ENCODE measurements at places on chromosomes 3 and 15.

GRCh38 chr15:64681424-64682024 lies 93.9 kb downstream of the RBPMS2 start:
- no peak overlapping the region for H3K4me3 ChIP-seq
- H3K4me1 ChIP-seq: no peaks in the 10 kb centered on the region
- no peak for DNase-seq
- H3K36me3 ChIP-seq: peaks cover 71% of the 10 kb centered on the region

GRCh38 chr3:129278966-129279906 lies 566 bp downstream of the HMCES start:
- DNase-seq: peak; percentile 68
- peak overlapping the region; percentile 93 for H3K27ac ChIP-seq
- peaks cover 28% of the 10 kb centered on the region for H3K36me3 ChIP-seq

DNA sequence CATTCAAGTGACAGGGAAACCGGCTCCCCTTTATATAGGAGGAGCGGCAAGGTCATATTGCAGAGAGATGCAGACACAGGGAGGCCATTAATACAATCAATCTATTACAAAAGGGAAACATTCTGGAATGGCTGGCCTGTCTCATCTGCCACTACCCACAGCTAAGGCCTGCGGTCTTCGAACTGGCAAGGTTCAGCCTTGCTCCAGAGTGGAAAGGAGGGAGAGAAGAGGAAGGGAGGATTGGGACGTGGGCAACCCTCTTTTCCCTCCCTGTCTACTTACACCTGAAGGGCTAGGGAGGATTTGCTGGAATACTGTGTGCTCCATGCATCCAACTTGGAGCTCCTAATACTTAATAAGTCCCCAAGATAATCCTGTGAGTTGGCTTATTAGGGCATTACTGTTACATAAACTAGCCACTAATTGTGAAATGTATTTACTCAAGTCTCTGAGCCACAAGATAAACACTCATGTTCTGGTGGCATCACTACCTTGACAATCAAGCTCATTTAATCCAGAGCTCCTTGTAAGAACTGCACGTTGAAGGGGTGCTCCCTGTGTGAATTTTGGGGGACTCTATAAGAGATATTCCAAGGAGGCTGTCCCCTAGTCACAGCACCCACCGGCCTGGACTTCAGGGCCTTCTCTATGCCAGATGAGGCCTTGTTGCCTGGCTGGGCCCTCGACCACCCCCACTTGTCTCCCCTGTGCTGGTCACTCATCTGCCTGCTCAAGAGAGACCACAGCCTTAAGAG lies 19.7 kb upstream of the CCDC174 start:
- H3K4me1 ChIP-seq: no peaks in the 10 kb centered on the region
- H3K27ac ChIP-seq: no peak overlapping the region
- peaks cover 7% of the 10 kb centered on the region for H3K27me3 ChIP-seq
- H3K36me3 ChIP-seq: no peaks in the 10 kb centered on the region
- DNase-seq: no peak

DNA sequence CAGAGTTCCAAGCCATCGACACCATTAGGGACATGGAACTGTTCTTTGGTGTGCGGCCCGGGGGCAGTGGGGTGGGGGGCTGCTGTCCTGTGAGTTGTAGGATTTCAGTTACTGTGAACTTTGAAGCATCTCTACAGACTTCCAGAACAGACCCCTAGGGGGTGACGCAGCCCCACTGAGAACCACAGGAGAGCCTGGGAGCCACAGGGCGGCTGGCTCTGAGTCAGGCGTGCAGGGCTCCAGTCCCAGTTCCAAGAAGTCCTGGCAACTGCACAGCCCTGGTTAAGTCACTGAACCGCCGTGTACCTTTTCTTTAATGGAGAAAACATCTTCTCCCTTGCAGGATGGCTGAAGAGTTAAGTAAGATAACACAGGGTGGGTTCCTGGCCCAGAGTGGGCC lies 23.5 kb upstream of the LRTM1 start:
- H3K4me1 ChIP-seq: no peaks in the 10 kb centered on the region
- peaks cover 2% of the 10 kb centered on the region for H3K27me3 ChIP-seq
- H3K27ac ChIP-seq: no peak overlapping the region

- no peak overlapping the region for H3K4me3 ChIP-seq
- no peak for DNase-seq
- H3K27ac ChIP-seq: no peak overlapping the region
Observed at GRCh38 chr3:128482175-128482574, 10.8 kb downstream of the GATA2 start.

DNA sequence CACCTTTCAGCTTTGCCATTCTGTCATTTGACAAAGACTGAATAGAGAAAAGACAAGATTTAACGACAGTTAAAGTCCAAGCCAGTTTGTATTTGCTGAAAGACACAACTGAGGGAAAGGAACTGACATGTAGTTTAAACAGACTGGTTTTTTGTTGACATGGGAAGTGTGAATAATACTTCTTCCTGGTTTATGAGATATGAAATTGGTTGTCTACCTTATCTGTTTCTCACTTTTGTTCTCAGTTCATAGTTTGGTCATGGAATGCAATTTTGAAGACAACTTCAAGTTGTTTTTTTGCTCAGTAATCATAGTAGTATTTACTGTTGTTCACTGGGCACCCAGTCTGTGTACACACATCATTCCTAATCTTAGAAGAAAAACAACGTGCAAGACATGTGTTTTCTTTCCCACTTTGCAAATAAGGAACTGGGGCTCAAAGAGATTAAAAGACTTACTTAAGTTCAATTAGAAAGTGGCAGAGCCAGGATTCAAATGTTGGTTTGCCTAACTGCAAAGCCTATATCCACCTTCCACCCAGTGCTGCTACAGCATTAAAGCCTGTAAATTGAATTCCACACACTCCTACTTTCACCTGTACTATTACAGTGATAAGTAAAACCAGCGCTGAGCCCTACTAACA lies 103.5 kb downstream of the LPP start:
- no peaks in the 10 kb centered on the region for H3K27me3 ChIP-seq
- no peak overlapping the region for H3K27ac ChIP-seq
- no peak for DNase-seq
- peaks cover 4% of the 10 kb centered on the region for H3K36me3 ChIP-seq

Measured in CD4-positive, alpha-beta T cell (primary cell).